ENCODE measurements at places on chromosomes 3 and 15. TPM values are rescaled to one million over a fixed set of nuclear protein-coding genes. Genes with fewer than 3 reads are reported as not detected.

Gene LMOD3
- total RNA-seq = 0.10 TPM

Gene MITF
- not detected for total RNA-seq

Gene ZNF660
- not detected for total RNA-seq

Gene ZCWPW2
- total RNA-seq = 0.51 TPM

Gene HACD2
- 18.8 TPM for total RNA-seq

Gene LMAN1L
- not detected for total RNA-seq

Gene ARF4
- total RNA-seq = 69.6 TPM

Gene GABRB3
- not detected for total RNA-seq

Gene HCLS1
- total RNA-seq = not detected

Data from HT-29 (cell line).